CD8-positive, alpha-beta T cell (primary cell): ENCODE measurements at places on chromosomes 5 and 9.

DNA sequence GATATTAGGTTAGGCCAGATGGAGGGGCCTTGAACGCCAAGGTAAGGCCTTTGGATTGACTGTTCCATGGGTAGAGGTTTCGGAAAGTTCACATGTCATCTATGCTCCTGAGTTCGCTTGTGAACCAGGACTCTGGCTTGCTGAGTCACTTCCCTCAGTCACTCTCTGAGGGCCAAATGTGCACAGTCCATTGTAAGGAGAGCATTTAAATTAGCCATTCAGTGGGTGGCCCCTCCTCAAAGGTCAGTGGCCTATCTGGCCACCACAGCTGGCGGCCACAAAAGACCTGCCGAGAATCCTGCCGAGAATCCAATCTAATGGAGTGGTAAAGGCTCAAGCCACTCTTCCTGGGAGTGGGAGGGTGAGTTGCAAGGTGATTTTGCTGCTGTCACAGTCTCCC, 58.9 kb upstream of the ARAP3 start:
- DNase-seq: no peak

GRCh38 chr5:156438076-156438475, 111.1 kb downstream of the SGCD start:
- DNase-seq: no peak

- no peak for DNase-seq
Observed at GRCh38 chr9:117839862-117840261, 135.7 kb downstream of the TLR4 start.

DNA sequence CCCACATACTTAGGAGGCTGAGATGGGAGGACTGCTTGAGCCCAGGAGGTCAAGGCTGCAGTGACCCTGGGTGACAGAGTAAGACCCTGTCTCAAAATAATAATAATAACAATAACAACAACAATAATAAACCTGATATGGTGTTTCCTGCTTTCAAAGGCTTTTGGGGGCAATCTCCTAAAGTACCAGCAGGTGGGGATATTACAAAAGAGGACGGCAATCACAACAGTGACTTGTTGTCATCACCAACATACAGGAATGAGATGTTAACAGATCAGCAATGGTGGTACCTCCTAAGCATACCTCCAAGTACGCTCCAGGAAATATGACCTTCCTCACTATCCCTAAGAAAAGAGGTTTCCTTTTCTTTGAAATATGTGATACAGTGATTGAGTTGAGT, 91.1 kb upstream of the RNF180 start:
- no peak for DNase-seq

DNA sequence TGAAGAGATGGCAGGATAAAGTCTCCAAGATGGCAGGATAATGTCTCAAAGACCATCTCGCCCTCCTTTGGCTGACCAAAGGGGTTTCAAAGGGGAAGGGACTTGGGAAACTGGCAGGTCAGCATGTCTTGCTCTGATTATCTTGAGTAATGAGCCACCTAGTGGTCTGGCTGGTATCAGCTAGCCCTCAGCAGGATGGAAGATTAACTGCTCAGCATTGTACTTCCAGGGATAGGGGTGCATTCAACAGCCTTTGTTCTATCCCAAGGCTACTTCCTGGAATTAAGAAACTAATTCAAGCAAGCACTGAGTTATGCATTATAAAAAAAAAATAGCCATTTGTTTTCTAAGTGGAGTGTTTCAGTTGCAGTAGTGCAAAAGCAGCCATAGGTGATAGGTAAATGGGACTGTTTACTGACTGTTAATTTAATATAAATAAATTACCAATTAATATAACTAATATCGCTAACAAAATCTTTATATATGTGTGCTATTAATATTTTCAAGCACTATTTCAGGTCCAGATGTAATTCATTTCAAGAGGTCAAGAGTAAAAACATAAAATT, 555.5 kb downstream of the CDH9 start:
- DNase-seq: no peak

DNA sequence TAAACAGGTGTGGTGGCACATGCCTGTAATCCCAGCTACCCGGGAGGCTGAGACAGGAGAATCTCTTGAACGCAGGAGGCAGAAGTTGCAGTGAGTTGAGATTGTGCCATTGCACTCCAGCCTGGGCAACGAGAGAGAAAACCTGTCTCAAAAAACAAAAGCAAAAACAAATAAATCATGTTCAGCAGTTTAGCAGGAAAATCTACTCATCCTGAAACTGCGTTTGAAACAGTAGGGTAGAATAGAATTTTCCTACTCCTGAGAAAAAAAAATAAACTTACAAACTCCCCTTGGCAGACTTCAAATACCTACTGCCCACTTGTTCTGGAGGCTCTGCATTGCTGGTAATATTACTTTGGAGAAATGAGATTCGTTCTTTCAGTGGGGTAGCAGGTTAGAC, 367.7 kb downstream of the GADD45G start:
- DNase-seq: no peak

GRCh38 chr5:140267201-140267540, 35.7 kb downstream of the PFDN1 start:
- no peak for DNase-seq

- DNase-seq: no peak
Observed at GRCh38 chr5:144313147-144313726, 142.6 kb downstream of the KCTD16 start.

DNA sequence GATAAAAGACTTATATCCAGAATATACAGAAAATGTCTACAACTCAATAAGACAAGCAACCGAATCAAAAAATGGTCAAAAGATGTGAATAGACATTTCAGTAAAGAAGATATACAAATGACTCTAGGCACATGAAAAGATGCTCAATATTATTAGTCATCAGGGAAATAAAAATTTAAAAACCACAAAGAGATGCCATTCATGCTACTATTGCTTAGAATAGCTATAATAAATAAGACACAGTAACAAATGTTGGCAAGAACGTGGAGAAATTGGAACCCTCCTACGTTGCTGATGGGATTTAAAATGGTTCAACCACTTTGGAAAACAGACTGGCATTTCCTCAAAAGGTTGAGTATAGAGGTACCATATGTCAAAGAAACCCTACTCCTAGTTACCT, 39.8 kb downstream of the POLK start:
- no peak for DNase-seq

- no peak for DNase-seq
Observed at GRCh38 chr9:114988962-114989599, 58.7 kb upstream of the TNFSF8 start.
